ENCODE measurements at places on chromosomes 2 and 18. TPM values are rescaled to one million over a fixed set of nuclear protein-coding genes. Genes with fewer than 3 reads are reported as not detected.

GRCh38 chr2:102241616-102242305 lies 54.9 kb downstream of the IL1RL2 start:
- no peak overlapping the region for H3K27ac ChIP-seq
- H3K27me3 ChIP-seq: no peaks in the 10 kb centered on the region
- H3K4me1 ChIP-seq: peaks cover 44% of the 10 kb centered on the region
- H3K4me3 ChIP-seq: no peak overlapping the region
- H3K36me3 ChIP-seq: peaks cover 2% of the 10 kb centered on the region

- H3K36me3 ChIP-seq: peaks cover 2% of the 10 kb centered on the region
- no peak overlapping the region for H3K4me3 ChIP-seq
- no peak for DNase-seq
These were observed 56.4 kb upstream of the ITGA6 start for GRCh38 chr2:172370821-172371455.

DNA sequence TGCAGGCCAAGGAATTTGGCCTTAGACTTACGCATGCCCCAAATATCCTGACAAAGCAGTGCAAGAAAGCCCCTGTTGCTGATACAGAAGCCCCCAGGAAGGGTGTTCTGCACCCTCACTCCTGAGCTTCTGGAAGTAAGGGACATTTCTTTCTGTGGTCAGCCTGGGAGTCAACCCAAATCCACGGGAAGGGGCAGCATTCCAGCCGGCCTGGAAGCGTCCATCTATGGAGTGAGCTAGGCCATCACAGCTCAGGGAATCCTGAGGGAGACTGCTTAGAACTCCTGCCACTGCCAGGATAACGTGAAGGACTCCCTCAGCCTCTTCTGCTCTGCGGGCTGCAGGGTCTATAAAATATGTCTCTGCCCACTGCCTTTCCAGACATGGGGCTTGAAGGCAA lies 173.9 kb downstream of the ANAPC1 start:
- H3K36me3 ChIP-seq: peaks cover 2% of the 10 kb centered on the region
- no peak overlapping the region for H3K27ac ChIP-seq
- no peak for DNase-seq

DNA sequence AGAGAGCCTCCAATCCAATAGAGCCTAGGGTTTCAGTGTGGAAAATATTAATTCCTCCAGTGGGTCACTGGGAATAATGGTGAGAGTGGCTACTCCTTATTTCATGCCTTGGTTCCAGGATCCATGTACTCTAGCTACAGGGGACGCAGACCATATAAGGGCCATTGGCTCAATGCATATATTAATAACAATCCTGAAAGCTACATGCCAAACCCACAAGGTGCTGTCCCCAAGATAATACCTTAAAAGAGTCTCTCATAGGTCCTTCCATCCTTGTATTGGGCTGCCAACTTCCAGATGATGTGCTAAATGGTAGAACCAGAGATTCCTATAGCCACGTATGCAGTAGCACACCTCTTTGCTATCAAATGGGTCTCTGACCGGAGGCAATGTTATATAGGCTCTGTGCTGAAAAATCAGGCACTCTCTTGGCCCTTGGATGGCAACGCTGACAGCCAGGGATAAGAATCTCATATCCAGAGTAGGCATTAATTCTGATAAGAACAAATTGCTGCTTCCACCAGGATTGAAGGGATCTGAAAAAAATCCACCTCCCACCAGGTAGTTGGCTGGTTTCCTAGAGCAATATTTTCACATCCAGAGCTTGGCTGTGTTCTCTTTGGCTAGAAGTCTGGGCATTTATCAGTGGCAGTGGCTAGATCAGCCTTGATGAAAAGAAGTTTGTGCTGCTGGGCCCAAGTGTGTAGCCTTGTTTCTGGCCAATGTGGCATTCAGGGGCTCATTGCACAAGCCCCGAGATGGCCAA lies 218.1 kb upstream of the MGAT5 start:
- peaks cover 2% of the 10 kb centered on the region for H3K36me3 ChIP-seq
- no peak overlapping the region for H3K4me3 ChIP-seq
- no peak for DNase-seq
- peaks cover 8% of the 10 kb centered on the region for H3K4me1 ChIP-seq
- no peak overlapping the region for H3K27ac ChIP-seq
- peaks cover 17% of the 10 kb centered on the region for H3K27me3 ChIP-seq

DNA sequence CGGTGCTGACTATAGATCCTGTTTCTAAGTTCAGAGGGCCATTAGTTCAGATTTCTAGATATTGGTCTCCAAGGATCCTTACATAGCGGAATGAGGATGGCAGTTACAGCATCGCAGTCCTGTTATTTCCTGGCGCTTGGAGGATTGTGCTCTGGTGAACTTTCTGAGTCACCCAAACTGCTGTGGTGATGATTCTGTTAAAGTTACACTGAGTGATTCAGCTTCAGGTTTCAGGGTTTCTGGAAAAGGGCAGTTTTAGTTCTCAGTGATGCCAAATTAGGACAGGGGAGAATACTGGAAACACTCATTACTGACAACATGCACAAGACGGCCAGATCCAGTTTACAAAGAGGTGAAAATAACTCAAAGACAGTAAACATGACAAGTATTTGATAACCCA lies 52.1 kb upstream of the ANKRD62 start:
- H3K4me1 ChIP-seq: peaks cover 19% of the 10 kb centered on the region
- H3K36me3 ChIP-seq: no peaks in the 10 kb centered on the region
- H3K27ac ChIP-seq: no peak overlapping the region
- peak overlapping the region; percentile 7 for H3K4me3 ChIP-seq

- no peak overlapping the region for H3K4me3 ChIP-seq
- no peaks in the 10 kb centered on the region for H3K36me3 ChIP-seq
- DNase-seq: no peak
- no peaks in the 10 kb centered on the region for H3K4me1 ChIP-seq
These were observed 251.7 kb downstream of the LRRTM4 start for GRCh38 chr2:77270433-77270832.

GRCh38 chr2:109510136-109511028 lies 103.4 kb downstream of the SEPTIN10 start:
- H3K4me1 ChIP-seq: peaks cover 6% of the 10 kb centered on the region
- H3K27me3 ChIP-seq: no peaks in the 10 kb centered on the region
- H3K27ac ChIP-seq: no peak overlapping the region
- no peaks in the 10 kb centered on the region for H3K36me3 ChIP-seq

GRCh38 chr2:19746137-19746600 lies 155.6 kb downstream of the TTC32 start:
- no peaks in the 10 kb centered on the region for H3K4me1 ChIP-seq
- no peak overlapping the region for H3K4me3 ChIP-seq
- peaks cover 6% of the 10 kb centered on the region for H3K27me3 ChIP-seq

DNA sequence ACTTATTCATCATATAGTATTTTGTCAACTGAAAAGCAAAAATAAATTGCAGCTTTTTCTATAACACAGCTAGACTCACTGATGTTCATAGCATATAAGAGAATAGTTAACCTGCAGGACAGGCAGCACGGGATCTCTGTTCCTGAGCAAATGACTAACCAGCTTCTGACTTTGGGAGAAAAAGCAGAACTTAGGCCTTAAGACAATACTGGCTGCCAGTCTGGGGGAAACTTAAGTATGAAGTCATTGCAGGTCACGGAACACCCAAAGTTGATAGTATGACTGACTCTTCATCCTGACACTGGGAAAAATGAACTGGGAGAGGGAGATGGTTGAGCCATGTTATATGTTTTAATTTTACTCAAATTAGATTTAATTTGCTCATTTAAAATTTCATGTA lies 113.0 kb downstream of the DPP4 start:
- DNase-seq: no peak
- H3K4me1 ChIP-seq: peaks cover 50% of the 10 kb centered on the region
- H3K27me3 ChIP-seq: no peaks in the 10 kb centered on the region
- peaks cover 4% of the 10 kb centered on the region for H3K36me3 ChIP-seq
- no peak overlapping the region for H3K4me3 ChIP-seq

GRCh38 chr2:28227498-28227897 lies 165.2 kb upstream of the FOSL2 start:
- H3K4me3 ChIP-seq: no peak overlapping the region
- DNase-seq: no peak
- H3K27ac ChIP-seq: no peak overlapping the region
- no peaks in the 10 kb centered on the region for H3K27me3 ChIP-seq
- H3K36me3 ChIP-seq: no peaks in the 10 kb centered on the region
- peaks cover 28% of the 10 kb centered on the region for H3K4me1 ChIP-seq

DNA sequence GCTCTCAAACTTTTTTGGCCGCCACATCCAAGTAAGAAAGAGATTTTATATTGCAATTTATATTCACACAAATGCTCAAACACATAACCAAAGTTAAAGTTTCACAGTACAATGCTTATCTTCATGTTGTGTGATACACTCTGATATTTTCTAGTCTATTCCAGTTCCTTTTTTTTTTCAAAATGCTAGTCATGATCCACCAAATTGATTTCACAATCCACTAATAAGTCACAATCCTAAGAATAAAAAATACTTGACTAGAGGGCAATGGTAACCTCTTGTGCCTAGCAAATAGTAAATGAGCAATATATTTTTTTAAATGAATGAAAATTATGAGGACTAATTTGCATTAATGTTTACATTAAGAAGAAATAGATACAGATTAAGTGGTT lies 5.8 kb upstream of the PTPN4 start:
- DNase-seq: no peak
- H3K36me3 ChIP-seq: no peaks in the 10 kb centered on the region
- no peak overlapping the region for H3K4me3 ChIP-seq
- H3K4me1 ChIP-seq: peaks cover 33% of the 10 kb centered on the region
- no peak overlapping the region for H3K27ac ChIP-seq
- no peaks in the 10 kb centered on the region for H3K27me3 ChIP-seq

The TMEM150A gene
- total RNA-seq: 4.1 TPM

The FKBP1B gene
- total RNA-seq: 4.2 TPM

The NT5DC4 gene
- not detected for total RNA-seq

The LOXHD1 gene
- 0.07 TPM for total RNA-seq

The SFTPB gene
- total RNA-seq: not detected
